ENCODE measurements at places on chromosomes 13 and 19.

GRCh38 chr13:28041031-28041461 is 52.6 kb upstream of the URAD start:
- no peak for DNase-seq

DNA sequence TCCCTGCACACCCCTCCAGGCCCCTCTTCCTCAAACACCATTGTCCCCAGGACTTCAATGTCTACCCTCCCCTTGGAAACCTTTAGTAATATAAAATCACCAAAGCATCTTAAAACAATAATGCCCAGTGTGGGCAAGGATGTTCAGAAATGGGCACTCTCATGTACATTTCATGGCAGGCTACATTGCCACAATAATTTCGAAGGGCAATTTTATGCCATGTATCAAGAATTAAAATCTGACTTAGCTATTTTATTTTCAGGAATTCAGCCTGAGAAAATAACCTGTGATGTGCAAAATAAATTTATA is 35.8 kb upstream of the IGSF23 start:
- DNase-seq = no peak

GRCh38 chr13:109899316-109899715 is 112.9 kb upstream of the IRS2 start:
- no peak for DNase-seq

DNA sequence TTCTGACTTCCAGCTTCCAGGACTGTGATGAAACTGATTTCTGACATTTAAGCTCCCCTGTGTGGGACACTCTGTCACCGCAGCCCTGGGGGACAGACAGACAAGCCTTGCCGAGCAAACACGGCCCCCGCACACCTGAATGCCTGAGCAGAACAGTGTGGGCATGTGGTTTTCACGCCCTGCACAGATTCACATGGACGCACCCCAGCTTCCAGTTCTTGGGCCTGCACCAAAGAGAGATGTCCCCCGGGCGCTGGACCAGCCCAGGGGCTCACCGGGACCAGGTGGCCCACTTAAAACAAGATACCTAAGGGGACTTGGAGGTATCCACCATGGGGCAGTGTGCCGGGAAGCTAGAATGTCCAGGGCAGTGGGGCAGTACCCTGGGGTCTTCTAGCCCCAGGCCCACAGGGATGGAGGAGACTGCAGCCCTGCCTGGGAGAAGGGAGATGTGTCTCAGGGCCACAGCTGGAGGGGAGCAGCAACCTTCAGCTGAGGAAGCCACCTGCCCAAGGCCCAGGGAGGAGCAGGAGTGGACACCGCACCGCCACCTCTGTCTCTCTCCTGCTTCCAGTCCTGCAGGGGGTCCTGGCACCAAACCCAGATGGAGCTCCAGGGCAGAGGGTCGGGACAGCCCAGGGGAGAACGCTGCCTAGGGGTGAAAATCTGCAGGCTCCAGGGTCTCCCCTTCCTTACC is 50.5 kb downstream of the SOX1 start:
- no peak for DNase-seq

DNA sequence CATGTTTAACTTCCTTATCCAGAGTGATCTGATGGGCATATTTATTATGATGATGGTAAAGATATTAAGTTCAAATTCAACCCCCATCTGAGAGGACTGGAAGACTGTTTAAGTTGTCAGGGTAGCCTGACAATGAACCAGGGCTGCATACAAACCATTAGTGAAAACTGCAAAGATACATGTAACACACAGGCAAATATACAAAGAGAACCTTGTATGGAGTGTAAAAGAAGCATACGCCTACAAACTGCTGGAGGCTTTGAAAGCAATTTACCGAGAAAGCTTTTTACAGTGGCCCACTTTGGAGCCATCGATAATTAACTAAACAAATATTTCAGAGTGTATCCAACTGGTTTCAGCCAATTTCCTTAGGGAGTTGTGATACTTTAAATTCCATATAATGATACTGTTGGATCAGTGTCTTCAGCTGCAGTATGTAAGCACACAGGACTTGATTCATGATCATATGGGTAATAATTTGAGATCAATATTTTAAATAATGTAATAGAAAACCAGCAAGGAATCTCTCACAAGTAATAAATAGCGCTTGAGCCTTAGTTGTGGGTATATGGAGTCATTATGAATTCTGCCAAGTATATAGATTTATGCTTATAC is 231.5 kb upstream of the SPRY2 start:
- no peak for DNase-seq

- no peak for DNase-seq
Observed at GRCh38 chr19:4260613-4261191, 13.8 kb downstream of the YJU2 start.

- DNase-seq = no peak
Observed at GRCh38 chr13:80012251-80012650, 328.7 kb downstream of the SPRY2 start.

- DNase-seq = no peak
Observed at GRCh38 chr13:87498681-87499080, 172.5 kb upstream of the SLITRK5 start.

DNA sequence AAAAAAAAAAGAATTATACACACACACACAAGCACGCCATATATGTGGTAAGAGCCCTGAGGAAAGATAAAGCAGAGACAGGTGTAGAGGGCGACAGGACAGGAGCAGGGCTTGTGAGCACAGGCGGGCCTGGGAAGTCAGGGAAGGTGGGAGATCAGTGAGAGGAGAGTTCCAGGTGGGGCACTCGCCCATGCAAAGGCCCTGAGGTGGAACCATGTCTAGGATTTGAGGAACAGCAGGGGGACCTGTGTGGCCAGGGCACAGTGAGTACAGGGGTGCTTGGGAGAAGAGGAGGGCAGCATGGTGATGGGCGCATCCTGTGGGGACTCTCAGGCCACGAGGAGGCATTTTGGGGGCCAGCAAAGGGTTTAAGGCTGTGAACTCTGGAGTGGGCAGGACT is 32.5 kb upstream of the NCCRP1 start:
- no peak for DNase-seq

GRCh38 chr13:36606060-36606459 is 67.8 kb upstream of the SERTM1 start:
- no peak for DNase-seq

DNA sequence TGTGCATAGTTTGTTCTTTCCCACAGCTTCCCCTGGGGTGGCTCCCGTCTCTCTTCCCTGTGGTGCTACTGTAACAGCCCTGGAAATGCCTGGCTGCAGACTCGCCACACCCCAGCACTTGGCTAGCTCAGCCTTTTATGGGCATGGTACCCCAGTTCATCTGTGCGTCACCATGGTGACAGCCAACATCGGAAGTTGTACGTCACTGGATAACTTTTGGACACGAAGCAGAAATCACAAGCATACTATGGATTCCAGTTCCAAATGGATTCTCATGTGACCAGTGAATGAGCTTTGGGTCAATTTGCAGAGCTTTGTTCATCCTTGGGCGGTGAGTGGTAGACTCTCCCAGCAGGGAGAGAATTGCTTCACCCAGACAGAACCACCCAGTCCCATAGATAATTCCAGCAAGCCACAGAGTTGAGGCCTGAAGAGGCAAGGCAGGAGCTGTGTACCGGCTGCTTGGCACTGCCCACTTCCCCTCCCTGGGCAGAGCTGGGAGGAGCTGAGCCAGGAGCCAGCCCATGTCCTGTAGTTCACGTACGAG is 54.4 kb downstream of the COL4A2 start:
- DNase-seq = no peak

- DNase-seq = no peak
Observed at GRCh38 chr13:32224916-32225315, 90.2 kb downstream of the ZAR1L start.

DNA sequence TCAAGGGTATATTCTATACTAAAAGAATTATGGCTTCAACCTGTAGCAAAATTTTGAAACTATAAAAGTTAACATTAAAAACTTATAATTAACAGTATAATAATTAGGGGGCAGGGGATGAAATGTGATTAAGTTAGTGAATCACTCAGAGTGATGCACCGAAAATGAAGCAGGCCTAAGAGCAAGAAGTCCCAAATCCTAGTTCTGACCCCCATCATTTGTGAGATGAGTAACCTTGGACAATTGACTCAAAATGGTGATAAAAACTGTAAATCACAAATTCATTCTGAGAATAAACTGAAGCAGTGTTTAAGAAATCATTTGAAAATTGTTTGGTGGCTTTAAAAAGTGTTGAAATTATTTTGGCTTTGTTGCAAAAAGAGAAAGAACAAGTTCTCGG is 56.8 kb downstream of the KLF12 start:
- DNase-seq = no peak

- DNase-seq = peak; percentile 93
Observed at GRCh38 chr19:4576016-4576933, 16.8 kb upstream of the SEMA6B start.

GRCh38 chr13:70237131-70237530 is 128.9 kb upstream of the KLHL1 start:
- DNase-seq = no peak

- peak; percentile 44 for DNase-seq
Observed at GRCh38 chr19:38134540-38135149, 89.4 kb downstream of the DPF1 start.

DNA sequence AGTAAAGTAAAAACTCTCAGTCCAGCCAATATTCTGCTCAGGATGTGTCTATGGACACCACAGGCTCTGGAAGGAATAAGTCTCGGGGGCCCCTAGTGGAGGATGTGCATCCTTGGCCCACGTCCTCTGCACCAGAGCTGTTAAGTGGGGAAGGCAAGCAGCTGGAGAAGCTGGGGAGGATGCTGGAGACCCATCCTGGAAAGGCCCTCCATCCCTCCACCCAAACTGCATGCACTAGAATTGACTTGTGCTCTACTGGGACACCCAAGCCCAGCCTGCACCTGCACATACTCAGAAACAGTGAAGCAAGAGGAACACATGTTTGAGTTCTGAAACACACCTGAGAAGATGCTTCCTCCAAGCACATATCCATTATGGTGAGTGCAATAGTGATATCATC is 307.8 kb downstream of the TSHZ3 start:
- no peak for DNase-seq

DNA sequence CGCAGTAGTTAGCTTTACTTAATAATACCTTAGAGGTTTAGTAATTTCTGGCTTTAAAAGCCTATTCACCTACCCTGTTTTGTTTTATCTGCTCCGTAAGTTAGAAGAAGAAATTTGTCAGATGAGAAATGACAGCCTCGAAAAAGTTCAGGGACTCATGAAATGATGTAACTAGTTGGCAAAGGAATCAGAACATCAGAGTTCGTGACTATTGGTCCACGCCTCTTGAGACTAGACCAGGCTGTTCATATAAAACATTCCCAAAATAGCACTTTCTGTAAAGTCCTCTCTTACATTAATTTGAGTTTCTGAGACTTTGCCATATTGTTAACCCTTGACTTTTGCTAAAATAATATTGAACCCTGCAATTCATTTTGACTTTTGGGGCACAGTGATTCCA is 92.0 kb downstream of the HS6ST3 start:
- no peak for DNase-seq

DNA sequence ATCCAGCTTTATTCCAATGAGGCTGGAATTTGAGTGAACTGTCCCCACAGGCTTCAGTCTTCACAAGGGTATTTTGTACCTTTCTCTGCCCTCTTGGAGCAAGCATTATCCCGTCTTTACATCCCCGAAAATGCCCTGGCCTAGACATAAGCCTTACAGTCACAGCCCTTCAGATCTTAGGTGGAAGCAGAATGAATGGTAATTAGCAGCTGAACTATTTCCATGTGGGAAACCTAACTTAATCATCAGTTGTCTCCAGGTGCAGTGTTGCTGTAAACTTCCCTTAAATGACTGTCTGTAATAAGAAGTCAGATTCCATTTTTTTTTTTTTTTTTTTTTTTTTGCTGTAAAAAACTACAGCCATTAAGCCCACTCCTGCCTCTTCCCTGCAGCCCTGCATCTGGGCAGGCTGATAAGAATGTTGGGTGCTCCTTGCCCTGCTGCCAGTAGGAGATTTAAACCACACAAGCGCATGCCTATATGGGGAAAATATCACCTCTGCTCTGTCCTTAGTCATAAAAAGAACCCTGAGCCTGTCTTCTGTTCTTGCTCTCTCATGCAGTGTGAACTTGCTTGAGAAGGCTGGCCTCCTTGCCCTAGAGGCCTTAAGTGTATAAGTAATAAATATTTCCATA is 426.8 kb upstream of the SLITRK5 start:
- DNase-seq = no peak

DNA sequence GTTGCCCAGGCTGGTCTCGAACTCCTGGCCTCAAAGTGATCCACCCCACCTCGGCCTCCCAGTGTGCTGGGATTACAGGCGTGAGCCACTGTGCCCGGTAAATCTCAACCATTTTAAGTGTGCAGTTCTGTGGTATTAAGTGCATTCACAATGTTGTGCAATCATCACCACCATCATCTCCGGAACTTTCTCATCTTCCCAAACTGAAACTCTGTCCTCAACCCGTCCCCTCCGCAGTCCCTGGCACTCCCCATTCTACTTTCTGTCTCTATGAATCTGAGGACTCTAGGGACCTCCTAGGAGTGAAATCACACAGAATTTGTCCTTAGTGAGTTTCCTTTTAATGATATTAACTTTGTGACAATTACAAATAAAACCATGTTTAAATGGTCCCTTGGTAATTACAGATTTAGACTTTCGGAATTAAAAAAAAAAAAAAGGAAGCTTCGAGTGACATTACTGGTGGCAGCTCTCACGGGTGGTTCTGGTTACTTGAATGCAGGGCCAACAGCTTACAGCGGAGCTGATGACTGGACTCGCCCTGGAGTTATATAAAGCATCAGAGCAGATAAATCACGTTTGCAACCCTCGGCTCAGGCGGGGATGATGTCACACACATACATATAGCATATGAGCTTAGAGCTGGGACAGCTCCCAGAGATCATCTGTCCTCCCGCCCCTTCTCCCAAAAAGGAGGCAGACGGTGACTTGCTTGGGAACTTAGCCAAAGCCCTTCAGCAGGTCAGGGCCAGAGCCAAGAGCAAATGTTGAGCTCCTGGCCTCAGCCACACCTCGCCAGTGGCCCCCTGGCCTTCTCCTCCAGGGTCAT is 89.8 kb downstream of the ZNF557 start:
- no peak for DNase-seq

DNA sequence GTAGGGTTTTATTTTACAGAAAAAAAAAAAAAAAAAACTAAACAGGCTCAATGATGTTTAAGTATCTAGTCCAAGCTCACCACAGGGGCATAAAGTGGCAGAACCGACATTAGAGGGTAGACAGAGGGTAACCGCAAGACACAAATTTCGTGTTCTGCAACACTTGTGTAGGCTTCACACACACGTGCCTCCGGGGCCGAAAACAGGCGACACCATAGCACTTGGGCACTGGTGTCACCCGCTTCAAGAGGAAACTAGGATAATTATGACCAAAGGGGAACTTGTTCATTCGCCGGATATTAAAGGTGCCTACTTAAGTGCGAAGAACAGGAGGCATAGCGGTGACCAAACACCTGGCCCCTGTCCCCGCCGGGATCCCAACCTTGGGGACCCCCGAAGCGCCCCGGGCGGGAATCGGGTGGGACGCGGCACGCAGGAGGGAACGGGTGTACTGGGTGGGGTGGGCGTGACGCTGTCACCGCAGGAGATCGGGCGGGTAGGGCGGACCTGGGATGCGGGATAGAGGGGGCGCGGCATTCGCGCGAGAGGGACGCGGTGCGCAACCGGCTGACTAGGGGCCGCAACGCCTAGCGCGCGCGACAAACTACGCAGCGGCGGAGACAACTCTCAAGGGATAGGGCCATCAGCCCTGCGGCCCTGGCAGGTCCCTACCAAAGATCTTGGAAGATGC is 558 bp downstream of the MZT1 start:
- peak; percentile 34 for DNase-seq

Measured in HuH-7.5 (cell line).